CD8-positive, alpha-beta memory T cell (primary cell): ENCODE measurements at places on chromosomes 16 and 17. TPM values are rescaled to one million over a fixed set of nuclear protein-coding genes. Genes with fewer than 3 reads are reported as not detected.

DNA sequence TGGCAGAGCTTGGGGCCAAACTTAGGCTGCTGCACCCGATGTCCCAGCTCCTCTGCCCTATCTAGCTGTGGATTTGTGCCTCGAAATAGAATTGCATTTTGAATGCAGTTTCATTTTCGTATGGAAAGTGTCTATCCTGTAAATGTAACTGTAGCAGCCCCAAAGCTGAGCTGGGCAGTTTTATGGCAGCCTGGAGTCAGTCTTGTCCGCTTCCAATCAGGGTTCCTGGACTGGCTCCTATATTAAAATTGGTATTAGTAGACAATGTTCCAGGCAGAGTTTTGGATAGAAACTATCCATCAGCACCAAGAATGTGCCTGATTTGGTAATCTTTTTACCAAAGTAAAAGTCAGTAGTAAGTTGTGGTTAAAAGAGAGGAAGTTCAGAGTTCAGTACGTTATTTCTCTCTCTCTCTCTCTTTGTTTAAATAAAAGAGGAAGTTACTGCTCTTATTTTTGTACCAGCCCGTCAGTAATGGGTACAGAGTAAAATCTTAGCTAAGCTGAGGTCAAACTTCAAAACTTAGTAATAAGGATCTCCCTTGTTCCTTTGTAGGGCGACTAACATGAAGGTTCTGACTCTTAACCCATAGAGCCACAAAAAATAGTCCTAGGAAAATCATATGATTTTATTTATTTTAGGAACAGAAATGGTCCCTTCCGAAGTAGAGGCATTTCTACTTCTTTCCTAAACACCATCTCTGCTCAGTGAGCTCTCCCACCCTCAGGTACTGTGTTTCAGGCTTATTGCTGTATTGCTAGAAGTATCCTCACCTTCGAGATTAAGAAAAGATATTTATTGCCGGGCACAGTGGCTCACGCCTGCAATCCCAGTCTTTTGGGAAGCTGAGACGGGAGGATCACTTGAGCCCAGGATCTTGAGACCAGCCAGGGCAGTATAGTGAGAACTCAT lies 28.0 kb downstream of the PRKCB start:
- no peaks in the 10 kb centered on the region for H3K36me3 ChIP-seq
- peak; percentile 59 for DNase-seq
- peaks cover 77% of the 10 kb centered on the region for H3K4me1 ChIP-seq

Gene KIF1C
- total RNA-seq: 77.3 TPM

DNA sequence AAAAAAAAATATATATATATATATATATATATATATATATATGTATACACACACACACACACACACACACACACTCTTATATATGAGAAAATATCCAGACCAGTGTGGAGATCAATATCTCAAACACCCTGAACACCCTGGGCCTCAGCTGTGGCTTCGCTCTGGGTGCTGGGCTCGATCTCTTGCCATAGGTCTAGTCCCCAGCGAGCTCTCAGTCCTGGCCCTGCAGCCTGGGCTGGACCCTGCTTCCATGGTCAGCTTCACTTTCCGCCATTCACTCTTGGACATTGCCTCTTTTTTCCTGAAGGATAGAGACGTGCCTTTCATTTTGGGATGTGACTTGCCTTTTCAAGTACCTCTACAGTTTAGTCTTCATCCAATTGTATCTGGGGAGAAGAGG lies 341.7 kb downstream of the CPPED1 start:
- no peak for DNase-seq
- peaks cover 3% of the 10 kb centered on the region for H3K4me1 ChIP-seq
- H3K27me3 ChIP-seq: no peaks in the 10 kb centered on the region
- no peak overlapping the region for H3K4me3 ChIP-seq
- H3K27ac ChIP-seq: no peak overlapping the region
- H3K36me3 ChIP-seq: no peaks in the 10 kb centered on the region

DNA sequence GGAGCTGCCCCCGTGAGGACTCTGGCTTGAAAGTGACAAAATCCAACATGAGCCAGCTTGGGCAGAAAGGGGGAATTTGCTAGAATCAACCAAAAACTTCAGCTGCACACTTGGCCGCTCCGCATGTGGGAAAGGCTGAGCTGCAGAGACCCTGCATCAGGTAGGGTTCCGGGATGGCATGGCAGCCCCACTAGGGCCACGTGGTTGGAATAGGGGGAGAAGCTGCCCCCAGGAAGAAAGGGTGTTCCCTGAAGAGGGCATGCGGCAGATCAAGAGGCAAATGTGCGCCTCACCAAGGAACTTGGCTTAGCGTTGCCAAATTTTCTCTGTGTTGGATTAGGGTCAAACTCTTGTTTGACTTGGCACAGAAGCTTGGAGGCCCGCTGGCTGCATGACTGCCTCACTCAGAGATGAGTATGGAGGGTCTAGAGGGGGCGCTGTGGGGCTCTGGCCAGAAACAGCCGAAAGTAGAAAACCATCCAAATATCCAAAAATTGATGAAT lies 29.2 kb upstream of the WFIKKN2 start:
- H3K27ac ChIP-seq: no peak overlapping the region
- H3K4me3 ChIP-seq: no peak overlapping the region
- H3K4me1 ChIP-seq: no peaks in the 10 kb centered on the region
- H3K27me3 ChIP-seq: no peaks in the 10 kb centered on the region
- DNase-seq: peak; percentile 29
- no peaks in the 10 kb centered on the region for H3K36me3 ChIP-seq

DNA sequence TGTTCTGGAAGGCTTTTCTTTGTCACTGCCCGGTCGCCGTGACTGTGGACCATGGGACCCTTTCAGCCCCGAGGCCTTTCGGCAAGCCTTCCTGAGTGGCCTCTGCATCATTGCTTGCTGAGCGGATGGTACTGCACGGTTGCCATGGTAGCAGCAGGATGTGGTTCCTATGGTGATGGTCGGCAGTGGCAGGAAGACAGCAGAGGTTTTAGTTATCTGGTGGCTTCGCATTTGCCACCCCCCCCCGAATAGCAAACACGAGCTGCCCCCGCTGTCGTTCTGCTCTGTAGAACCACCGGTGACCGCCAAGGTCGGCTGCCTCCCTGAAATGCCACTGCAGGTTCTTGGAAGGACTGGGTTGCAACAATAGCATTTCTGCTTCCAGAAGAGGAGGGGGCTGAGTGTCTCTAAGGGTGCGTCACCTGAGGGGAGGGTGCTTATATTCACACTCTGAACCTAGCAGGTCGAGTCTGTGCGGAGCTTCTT lies 76.6 kb downstream of the CMIP start:
- peak; percentile 80 for DNase-seq
- H3K27ac ChIP-seq: peak overlapping the region; percentile 91
- peaks cover 57% of the 10 kb centered on the region for H3K4me1 ChIP-seq
- no peaks in the 10 kb centered on the region for H3K27me3 ChIP-seq
- no peak overlapping the region for H3K4me3 ChIP-seq

- no peak for DNase-seq
- H3K4me1 ChIP-seq: no peaks in the 10 kb centered on the region
- H3K27me3 ChIP-seq: no peaks in the 10 kb centered on the region
- no peak overlapping the region for H3K4me3 ChIP-seq
- no peak overlapping the region for H3K27ac ChIP-seq
Observed at GRCh38 chr16:13390986-13391305, 489.5 kb downstream of the SHISA9 start.

DNA sequence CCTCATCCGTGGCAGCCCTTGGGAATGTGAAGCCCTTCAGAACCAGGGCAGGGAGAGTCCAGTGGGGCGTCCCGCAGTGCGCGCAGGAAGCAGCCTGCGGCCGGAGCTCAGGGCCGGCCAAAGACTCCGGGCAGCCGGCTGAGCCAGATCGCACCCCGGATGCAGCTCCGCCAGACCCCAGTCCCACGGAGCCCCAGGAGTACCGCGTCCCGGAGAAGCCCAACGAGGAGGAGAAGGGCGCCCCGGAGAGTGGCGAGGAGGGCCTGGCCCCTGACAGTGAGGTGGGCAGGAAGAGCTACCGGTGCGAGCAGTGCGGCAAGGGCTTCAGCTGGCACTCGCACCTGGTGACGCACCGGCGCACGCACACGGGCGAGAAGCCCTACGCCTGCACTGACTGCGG lies 6.9 kb downstream of the ZNF205 start:
- DNase-seq: no peak
- no peaks in the 10 kb centered on the region for H3K36me3 ChIP-seq
- H3K4me3 ChIP-seq: no peak overlapping the region
- no peak overlapping the region for H3K27ac ChIP-seq
- H3K27me3 ChIP-seq: no peaks in the 10 kb centered on the region

GRCh38 chr17:58323366-58324055 lies 5.1 kb downstream of the TSPOAP1 start:
- no peaks in the 10 kb centered on the region for H3K27me3 ChIP-seq
- no peak overlapping the region for H3K4me3 ChIP-seq
- peaks cover 26% of the 10 kb centered on the region for H3K4me1 ChIP-seq
- no peak overlapping the region for H3K27ac ChIP-seq
- H3K36me3 ChIP-seq: no peaks in the 10 kb centered on the region
- no peak for DNase-seq

- no peak for DNase-seq
- no peak overlapping the region for H3K4me3 ChIP-seq
- H3K36me3 ChIP-seq: no peaks in the 10 kb centered on the region
- peaks cover 84% of the 10 kb centered on the region for H3K4me1 ChIP-seq
Observed at GRCh38 chr17:78714534-78714933, 67.5 kb downstream of the CYTH1 start.

- no peak overlapping the region for H3K4me3 ChIP-seq
- no peaks in the 10 kb centered on the region for H3K27me3 ChIP-seq
- no peaks in the 10 kb centered on the region for H3K36me3 ChIP-seq
- DNase-seq: no peak
- no peak overlapping the region for H3K27ac ChIP-seq
- no peaks in the 10 kb centered on the region for H3K4me1 ChIP-seq
Observed at GRCh38 chr16:23356941-23357340, 54.8 kb downstream of the SCNN1B start.

- no peaks in the 10 kb centered on the region for H3K27me3 ChIP-seq
- H3K27ac ChIP-seq: peak within 1 kb of the TSS; percentile 60
- DNase-seq: no peak
- H3K36me3 ChIP-seq: no peaks in the 10 kb centered on the region
- H3K4me1 ChIP-seq: peaks cover 26% of the 10 kb centered on the region
- peak within 1 kb of the TSS; percentile 32 for H3K4me3 ChIP-seq
Observed at GRCh38 chr16:30896261-30896888, at the start of gene CTF1. TSS of gene CTF1 (plus strand) at chr16:30896614. CDS start at chr16:30896644, 30 bp downstream.

DNA sequence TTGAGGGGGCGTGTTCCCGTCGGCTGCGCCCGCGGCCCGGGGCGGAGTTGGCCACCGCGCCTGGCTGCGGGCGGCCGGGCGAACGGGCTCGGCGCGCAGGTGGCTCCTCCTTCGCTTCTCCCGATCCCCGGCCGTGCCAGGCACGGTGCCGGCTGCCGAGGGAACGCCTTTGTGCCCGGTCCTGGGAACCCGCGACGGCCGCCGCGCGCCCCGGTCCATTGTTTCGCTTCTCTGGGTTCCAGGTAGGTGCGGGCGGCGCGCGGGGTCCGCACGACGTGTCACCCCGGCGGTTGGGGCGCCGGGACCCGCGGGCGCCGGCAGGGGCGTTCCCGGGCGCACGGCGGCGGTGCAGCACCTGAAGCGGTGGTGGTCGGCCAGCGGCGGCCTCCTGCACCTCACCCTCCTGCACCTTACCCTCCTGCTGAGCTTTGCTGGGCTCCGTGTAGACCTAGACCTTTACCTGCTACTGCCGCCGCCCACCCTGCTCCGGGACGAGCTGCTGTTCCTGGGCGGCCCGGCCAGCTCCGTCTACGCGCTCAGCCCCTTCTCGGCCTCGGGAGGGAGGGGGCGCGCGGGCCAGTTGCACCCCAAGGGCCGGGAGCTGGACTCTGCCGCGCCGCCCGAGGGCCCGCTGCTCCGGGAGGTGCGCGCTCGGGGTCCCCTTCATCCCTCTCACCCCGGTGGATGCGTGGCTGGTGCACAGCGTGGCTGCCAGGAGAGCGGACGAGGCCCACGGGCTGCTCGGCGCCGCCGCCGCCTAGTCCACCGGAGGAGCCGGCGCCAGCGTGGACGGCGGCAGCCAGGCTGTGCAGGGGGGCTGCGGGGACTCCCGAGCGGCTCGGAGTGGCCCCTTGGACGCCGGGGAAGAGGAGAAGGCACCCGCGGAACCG lies 99.9 kb downstream of the EFCAB13 start:
- H3K36me3 ChIP-seq: no peaks in the 10 kb centered on the region
- H3K27ac ChIP-seq: no peak overlapping the region
- H3K27me3 ChIP-seq: no peaks in the 10 kb centered on the region
- DNase-seq: peak; percentile 0
- no peak overlapping the region for H3K4me3 ChIP-seq

GRCh38 chr17:61314368-61315078 lies 85.1 kb upstream of the TBX2 start:
- DNase-seq: no peak
- no peak overlapping the region for H3K27ac ChIP-seq
- H3K27me3 ChIP-seq: no peaks in the 10 kb centered on the region
- no peak overlapping the region for H3K4me3 ChIP-seq

Gene PRSS33
- 0.22 TPM for total RNA-seq

Gene ABAT
- total RNA-seq: 10.1 TPM
